ENCODE measurements at places on chromosomes 12 and 14. TPM values are rescaled to one million over a fixed set of nuclear protein-coding genes. Genes with fewer than 3 reads are reported as not detected.

CCNK gene
- total RNA-seq: 80.1 TPM

DNA sequence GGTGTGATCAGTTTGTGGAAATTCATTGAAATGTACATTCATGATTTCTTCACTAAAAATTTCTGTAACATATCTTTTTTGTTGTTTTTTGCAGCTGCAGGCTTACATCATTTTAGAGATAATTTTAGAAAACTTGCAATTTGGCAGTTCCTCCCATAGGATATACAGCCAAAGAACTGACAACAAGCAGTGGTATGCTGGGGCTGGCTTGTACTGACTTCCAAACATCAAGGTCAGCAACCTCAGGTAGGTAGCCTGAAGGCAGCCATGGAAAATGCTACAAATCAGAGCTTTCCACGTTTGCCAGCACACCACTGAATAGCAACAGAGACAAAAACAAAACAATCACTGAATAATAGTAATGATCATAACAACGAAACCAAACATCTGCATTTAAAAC, 21.2 kb downstream of the TRIM9 start:
- DNase-seq: no peak

DNA sequence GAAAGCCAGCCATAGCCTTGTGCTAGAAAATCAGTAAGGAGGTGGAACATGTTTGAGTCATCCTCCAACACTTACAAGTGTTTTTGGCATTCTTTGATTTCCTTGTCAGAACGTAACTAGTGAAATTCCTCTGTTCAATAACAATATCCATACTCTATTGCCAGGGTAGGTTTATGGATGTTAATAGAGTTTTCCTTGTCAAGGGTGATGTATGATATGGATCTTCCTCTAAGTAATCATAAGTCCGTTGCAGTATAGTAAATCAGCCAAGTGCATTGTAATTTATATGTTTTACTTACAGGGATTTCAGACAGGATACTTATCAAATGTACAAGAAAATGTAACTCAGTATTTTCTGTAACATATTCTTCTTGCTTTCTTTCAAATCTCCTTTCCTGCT, 19.4 kb downstream of the NAV3 start:
- DNase-seq: no peak

GRCh38 chr14:43172899-43173548, 1334.1 kb downstream of the FSCB start:
- no peak for DNase-seq

DNA sequence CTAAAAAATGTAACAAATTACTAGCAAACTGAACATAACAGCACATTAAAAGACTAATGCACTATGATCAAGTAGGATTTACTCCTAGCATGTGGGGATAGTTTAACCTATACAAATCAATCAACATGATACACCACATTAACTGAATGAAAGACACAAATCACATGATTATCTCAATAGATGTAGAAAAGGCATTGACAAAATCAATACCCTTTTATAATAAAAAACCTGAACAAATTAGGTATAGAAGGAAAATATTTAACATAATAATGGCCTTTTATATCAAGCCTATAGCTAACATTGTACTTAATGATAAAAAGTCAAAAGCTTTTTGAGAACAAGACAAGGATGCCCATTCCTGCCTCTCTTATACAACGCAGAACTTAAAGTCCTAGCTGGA, 540.0 kb downstream of the RERGL start:
- no peak for DNase-seq

- DNase-seq: no peak
Observed at GRCh38 chr14:81535396-81536164, 1.9 kb upstream of the SEL1L start.

DNA sequence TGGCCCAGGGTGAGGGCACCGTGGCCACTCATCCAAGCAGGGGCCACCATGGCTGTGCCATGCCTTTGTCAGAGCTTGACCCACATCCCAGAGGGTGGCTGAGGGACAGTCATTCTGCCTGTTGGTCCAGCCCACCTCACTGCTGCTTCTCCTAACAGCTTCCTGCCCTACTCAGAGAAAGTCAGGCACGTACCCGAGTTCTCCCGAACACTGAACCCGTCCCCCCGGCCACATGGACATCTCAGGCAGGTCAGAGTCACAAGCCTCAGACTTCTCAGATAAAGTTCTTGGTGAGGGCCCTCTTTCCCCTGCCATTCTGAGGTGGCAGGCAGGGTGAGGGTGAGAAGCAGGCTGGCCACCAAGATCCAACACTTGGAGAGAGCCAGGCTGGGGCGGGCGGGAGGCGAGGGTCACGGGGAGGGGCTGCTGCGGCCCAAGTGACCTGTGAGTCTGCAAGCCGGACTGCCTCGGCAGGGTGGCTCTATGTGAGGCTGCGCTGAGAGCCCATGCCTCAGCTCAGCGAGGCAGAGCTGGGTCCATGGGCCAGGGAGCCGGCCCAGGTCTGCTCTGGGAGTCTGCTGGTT, 317.8 kb downstream of the TMEM121 start:
- DNase-seq: peak; percentile 8

DNA sequence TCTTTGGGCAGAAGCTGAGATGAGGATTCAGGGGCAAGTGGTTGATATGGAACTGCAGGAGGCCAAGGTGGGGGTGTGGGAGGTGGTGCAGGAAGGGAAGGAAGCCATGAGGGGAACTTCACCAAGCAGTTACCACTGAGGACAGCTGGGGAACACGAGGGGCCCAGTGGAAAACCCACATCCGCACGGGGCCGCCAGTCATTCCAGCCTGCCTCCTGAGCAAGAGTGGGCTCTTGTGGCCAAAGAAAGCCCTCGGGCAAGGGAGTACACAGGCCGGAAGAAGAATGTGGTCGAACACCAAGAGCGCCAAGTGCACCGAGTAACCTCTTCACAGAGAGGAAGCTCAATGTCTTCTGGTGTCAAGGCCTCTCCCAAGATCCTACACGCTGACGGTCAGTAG, 252.2 kb upstream of the FOXN3 start:
- no peak for DNase-seq

Measured in H9 (cell line).